ENCODE measurements at places on chromosomes 7 and 10.
A peak's percentile ranks its signal among the peaks of the same experiment; 100 is the strongest.

GRCh38 chr7:74290981-74291441, 1.8 kb downstream of the CLIP2 start:
- DNase-seq: no peak

DNA sequence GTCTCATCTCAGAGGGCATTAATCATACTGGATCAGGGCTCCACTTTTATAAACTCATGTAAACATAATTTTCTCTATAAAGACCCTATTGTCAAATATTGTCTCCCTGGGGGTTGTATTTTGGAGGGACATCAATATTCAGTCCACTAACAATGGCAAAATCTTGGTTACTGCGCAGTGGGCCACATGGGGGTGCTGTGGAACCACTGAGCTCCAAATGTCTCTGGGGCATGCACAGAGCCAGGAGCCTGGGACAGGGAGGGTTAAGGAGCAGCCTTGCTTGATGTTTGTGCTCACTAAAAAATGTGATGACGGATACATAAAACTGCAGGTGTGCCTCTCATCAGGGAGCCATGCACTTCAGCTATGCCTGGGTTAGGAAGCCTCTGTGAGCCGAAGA, 62.1 kb upstream of the PRSS58 start:
- DNase-seq: no peak

- peak; percentile 74 for DNase-seq
Measured at GRCh38 chr7:129262324-129262723, 37.5 kb downstream of the AHCYL2 start.

DNA sequence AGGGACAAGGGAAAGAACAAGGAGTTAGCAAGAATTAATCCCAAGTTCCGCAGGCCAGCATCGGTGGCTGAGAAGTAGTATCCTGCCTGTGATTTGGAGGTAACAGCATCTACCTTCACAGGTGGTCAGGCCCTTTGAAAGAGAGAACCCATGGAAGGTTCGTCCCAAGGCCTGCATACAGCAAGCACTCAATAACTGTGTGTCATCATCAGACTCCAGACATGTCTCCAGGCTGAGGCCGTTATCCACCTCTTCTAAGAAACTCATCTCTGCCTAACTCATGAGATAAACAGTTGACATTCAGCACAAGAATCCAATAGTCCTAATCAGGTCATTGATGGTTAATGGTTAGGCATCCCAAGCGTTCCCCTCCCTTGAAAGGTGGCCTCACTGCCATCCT, 45.0 kb downstream of the CTBP2 start:
- DNase-seq: no peak

DNA sequence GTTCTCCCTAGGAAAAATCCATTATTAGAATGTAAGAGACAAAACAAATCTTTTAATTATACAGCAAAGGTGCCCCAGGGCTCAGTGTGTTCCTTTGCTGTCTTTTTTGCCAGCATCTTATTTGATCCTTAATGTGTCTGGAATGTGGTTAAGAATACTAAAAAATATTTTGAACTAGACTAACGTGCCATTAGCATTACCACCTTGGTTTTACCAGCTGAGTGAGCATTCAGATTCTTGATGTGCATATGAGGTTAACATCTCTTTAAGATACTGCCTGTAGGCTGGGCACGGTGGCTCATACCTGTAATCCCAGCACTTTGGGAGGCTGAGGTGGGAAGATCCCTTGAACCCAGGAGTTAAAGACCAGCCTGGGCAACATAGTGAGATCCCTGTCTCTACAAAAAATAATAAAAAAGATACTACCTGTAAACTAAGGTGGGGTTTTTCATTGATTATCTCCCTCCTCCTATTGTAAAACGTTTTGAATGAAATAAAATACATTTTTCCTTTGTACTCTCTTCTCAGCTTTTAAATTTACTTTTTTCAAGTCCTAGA, 96.6 kb downstream of the CCNY start:
- DNase-seq: no peak

- peak; percentile 36 for DNase-seq
Measured at GRCh38 chr10:119724593-119725516, 995 bp upstream of the INPP5F start.

- DNase-seq: no peak
Measured at GRCh38 chr7:114783508-114783907, 138.4 kb upstream of the MDFIC start.

GRCh38 chr7:94941844-94942632, 34.6 kb downstream of the PPP1R9A start:
- no peak for DNase-seq

GRCh38 chr7:94409200-94409948, 14.7 kb downstream of the COL1A2 start:
- peak; percentile 62 for DNase-seq

DNA sequence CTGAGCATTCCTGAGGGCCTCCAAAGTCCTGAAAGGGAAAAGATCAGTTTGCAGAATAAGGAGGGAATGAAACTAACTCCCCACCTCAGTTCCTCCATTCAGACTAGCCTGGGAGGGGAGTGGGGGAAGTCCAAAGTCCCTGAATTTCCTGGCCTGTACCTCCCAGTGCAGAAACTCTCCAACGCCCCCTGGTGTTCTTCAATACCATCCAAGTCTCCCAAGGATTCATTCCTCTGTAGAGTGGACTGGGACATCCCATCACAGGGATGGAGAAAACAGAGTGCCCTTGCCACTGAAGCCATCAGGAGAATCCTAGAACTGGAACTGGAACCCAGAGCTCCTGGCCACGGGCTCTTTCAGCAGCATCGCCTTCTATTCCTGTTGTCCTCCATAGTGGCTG, 1.6 kb upstream of the COL13A1 start:
- DNase-seq: peak; percentile 57

- no peak for DNase-seq
Measured at GRCh38 chr10:30093303-30093950, 34.0 kb upstream of the JCAD start.

- DNase-seq: peak; percentile 43
Measured at GRCh38 chr10:117503244-117504205, 39.0 kb upstream of the EMX2 start.

GRCh38 chr7:129298268-129298893, 73.6 kb downstream of the AHCYL2 start:
- no peak for DNase-seq

- DNase-seq: no peak
Measured at GRCh38 chr7:28358423-28358868, 53.9 kb upstream of the CREB5 start.

GRCh38 chr10:1732564-1732996, 4.7 kb downstream of the ADARB2 start:
- DNase-seq: no peak

GRCh38 chr10:59240582-59241183, 64.2 kb downstream of the PHYHIPL start:
- DNase-seq: no peak

- no peak for DNase-seq
Measured at GRCh38 chr7:117096942-117097341, 143.6 kb downstream of the ST7 start.

DNA sequence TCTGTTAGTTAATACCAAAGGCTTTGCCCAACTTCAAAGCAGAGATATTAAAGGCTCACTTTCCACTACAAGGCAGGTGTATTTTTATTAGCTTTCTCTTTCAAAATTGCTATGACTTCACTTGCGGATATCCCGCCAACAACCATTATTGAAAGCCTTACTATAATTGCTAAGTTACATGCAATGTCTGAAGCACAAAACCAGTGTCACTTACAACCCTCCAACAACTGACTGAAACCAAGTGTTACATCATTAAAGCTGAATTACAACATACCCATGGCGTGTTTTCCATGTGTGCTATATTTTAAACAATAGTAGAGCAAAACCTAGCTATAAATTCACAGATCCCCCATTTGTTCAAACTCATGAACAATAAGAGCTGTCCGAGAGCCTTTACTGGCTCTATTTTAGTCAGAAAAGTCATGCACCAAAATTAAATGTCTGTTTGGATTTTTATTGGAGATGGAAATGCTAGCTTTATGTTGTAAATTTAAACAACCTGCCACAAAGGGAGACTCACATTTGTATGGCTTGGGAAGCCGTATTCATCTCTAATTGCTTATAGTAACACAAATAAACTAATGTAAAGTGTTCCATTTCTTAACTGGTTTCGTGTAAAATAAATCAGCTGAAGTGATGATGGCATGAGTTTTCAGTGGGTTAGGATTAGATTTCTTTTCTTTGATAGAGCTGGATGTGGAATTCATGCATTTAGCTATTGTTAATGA, 227.1 kb downstream of the AGMO start:
- no peak for DNase-seq

GRCh38 chr10:76117949-76118348, 686.5 kb downstream of the LRMDA start:
- no peak for DNase-seq

DNA sequence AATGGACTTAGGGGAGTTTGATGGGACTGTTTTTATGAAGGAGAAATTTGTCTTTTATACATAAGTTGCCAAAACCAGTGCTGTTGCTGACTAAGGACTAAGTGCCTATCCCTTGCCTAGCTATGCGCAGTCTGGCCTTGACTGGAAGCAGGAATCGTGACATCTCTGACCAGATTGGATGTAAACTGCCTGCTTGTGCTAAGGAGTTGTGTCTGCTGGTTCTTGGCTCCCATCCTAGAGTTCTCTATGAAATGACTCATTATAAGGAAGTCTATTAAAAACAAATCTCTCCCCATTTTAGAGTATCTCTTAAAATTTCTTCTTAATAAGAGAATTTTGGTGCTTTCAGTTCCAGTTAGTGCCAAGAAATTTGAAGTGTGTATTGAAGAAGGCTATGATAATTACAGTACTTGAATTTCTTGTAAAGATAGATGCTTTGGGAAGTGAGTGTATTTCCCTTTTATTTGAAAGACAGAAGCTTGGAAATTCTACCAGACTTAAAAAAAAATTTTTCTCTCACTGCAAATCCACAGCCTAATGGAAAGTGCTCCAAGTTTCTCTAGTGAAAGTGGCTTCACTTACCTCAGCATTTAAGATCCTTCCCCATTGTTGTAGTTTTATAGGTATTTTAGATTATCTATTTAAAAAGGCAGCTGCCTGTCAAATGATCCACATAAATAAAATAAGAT, 77.6 kb downstream of the BICC1 start:
- DNase-seq: no peak

GRCh38 chr10:61142987-61143386, 199.0 kb upstream of the RHOBTB1 start:
- DNase-seq: no peak

DNA sequence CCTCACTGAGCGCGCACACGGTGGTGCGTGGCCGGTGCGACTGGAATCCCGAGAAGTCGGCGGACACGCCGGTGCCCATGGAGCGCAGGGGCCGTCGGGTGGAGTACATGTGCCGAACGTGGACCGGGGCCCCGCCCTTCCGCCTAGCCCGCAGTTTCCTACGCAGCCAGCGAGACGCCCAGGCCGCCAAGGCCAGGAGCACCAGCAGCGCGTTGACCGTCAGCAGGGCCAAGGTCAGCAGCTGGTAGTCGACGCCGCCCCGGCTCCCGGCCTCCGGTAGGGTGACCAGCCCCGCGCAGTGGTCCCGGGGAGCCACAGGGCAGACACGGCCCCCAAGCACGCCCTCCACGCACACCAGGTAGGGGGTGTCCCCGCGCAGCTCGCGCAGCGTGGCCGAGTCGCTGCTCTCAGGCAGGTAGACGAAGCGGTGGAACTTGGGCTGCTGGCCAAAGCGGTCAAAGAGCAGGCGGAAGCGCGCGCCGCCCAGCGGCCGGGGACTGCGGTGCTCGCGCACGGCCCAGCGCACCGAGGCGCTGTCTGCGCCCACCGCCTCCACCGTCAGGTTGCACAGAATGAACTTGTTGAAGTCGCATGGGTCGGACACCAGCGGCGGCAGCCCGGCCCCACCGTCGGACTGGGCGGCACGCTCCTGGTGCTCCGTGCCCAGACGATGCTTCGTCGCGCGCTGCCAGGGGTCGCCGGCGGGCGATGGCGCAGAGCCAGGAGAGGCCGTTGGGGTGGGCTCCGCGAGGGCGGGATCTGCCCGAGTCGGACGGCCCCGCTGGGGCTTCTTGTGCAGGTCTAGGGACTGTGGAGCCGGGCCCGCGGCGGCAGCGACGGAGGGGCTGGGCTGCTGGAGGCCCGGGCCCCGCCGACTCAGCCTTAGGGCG, 2.2 kb downstream of the TRIL start:
- peak; percentile 81 for DNase-seq

DNA sequence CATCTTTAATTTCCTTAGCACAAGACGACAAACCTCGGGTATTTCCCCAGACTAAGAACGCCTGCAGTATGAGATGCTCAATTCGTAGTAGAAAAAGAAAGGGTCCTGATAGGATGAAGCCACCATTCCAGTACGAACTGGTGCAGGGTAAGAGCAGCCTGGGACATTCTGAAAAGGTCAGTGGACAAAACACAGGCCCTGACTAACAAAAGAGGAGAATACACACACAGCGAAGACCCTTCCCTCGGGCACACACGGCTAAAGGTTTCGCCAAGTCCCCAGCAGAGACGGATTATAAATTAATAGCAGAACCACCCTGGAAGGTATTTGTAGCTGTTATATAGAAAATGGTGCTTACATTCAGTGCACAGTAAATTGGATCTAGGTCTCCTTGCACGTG, 137.6 kb downstream of the SKIDA1 start:
- DNase-seq: no peak

GRCh38 chr7:112537822-112538387, 57.1 kb downstream of the LSMEM1 start:
- DNase-seq: no peak

GRCh38 chr10:61890881-61891409, 10.6 kb upstream of the ARID5B start:
- DNase-seq: no peak

GRCh38 chr10:113427236-113427735, 125.6 kb upstream of the HABP2 start:
- no peak for DNase-seq

DNA sequence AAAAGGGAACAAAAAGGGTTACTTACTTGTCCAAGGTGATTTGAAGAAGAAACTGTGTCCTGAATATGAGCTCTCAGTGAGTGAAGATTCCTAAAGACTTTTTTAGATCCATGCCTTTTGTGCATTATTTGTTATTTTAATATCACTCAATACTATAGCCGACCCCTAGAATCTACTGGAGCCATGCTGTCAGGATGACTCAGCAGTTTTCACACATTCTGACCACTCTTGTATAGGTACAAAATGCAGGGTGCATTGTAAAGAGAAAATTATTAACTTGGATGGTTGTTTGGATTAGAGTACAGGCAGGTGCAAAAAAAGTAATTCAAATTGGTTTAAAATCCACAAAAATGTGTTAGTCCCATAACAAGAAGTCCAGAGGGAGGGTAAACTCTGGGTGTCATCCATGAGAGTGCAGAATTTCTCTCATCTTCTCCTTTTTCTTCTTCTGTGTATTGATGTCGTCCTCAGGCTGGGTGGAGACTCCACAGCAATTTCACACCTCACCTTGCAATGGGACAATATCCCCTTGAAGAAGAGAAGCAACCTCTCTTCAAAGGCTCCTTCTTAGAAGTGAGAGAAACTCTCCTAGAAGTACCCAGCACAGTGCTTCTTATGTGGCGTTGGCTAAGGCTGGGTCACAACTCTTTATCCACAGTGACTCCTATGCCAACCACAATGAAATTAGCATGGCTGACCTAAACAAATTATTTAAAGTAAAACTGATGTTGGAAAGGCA, 75.6 kb downstream of the AKR1C4 start:
- no peak for DNase-seq

DNA sequence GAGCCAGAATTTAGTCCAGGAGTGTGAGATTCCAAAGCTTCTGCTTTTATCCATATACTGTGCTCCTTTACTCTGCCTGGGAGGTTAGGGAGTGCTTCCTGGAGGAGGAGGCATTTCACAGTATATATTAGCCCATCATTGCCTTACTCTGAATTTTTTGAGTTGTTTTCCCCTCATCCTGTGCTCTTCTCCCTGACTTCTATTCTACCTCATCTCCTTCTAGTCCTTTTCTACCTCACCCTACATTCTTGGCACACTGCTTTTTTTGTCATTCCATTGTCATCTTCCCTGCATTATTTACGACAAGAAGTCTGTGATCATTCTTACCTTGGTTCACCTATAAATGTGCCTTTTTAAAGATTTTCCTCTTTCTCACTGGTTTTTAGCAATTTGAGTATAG, 21.3 kb downstream of the STK17A start:
- DNase-seq: no peak
